NCI-H1930 (cell line): ENCODE measurements at places on chromosomes 11 and 22.
A peak's percentile ranks its signal among the peaks of the same experiment; 100 is the strongest.

DNA sequence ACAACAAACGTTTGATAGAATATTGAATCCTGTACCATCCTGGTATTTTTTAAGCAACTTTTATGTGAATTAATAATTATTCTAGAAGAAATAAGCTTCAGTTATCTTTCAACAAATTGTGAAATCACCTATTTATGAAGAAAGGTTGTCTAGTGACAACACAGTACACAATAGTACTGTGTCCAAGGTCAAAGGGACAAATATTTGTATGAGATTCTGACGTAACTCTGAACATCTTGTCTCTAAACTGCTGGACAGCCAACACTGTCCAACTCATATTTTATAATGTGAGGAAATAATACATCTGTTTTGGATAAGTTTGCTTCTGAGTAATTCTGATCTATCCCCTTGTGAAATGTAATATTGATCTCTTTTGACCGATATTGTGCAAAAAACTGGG is 18.9 kb downstream of the CASP5 start:
- no peak for DNase-seq

- peak; percentile 34 for DNase-seq
These were observed 45.8 kb upstream of the MYH9 start for GRCh38 chr22:36433318-36434231.

DNA sequence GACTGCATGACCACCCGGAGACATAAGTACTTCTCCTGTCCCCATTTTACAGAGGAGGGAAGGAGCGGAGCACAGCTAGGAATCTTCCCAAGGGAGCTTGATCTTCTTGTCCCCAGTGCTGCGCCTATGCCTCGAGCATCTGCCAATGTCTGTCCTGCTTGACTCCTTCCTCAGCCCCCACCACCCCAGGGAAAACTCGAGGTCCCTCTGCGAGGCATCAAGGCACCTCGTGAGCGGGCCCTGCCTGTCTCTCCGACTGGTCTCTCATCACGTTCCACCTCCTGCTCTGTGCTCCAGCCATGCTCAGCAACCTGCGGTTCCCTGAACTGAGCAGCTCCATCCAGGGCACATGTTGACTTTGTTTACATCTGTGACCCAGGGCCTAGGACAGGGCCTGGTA is 2.5 kb downstream of the NCF4 start:
- DNase-seq = no peak

- no peak for DNase-seq
These were observed 1.9 kb upstream of the C22orf39 start for GRCh38 chr22:19449422-19449767.

DNA sequence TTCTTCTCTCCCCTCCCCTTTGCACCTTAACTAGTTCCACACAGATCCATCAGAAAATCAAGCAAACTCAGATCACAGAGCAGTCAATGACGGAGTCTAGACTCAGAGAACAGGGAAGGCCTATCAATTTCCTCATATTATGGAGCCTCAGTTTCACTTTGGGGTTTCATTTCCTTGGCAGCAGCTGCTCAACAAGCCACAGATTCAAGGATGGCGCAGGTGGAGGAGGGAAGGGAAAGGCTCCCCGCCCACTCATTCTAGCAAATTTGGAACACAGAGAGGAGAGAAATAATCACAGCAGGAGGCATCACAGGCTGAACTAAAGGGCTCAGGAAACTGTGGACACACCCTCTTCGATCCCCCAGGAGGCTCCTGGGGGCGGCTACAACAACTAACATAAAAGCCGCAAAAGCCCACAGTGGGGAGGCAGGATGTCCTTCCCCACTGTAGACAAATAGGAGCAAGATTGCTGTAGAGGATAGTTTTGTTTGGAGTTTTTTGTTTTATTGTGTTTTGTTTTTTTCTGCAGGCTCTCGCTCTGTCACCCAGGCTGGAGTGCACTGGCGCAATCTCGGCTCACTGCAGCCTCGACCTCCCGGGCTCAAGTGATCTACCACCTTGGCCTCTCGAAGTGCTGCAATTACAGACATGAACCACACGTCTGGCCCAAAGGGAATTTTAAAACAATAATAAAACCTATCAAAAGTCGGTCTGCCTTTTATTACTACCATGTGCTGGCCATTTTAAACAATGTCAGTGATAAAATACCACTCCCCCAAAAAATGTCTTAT is 3.4 kb downstream of the PLAAT3 start:
- DNase-seq = no peak

DNA sequence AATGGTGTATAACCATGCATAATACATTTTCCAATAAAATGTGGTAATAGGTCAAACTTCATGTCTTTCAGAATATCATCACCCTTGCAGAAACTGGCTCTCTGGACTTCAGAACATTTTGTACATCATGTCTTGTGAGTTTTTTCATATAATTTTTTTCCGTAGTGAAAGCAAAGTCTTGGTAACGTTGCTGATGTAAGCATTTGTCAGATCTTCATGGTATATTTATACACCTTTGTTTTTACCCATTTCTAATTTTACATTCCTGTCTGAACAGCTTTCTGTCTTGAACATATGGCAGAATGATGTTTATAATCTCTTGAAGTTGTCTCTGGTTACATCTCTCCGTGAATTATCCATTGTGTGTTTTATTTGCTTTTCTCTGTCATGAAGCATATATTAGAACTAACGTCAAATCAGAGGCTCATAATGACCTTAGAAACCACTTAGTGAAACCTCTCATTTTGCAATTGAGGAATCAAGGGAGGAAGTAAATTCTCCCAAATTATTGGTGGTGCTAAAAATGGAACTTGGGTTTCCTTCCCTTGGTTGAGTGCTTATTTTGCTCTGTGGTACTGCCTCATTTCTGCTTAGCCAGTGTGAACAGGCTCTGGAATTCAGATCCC is 37.4 kb downstream of the CSRP3 start:
- no peak for DNase-seq

GRCh38 chr11:31847761-31848160 is 36.6 kb upstream of the PAX6 start:
- DNase-seq = no peak
